ENCODE measurements at places on chromosomes 7 and 10. TPM values are rescaled to one million over a fixed set of nuclear protein-coding genes. Genes with fewer than 3 reads are reported as not detected.

GRCh38 chr7:105874055-105874454, 2.3 kb downstream of the ATXN7L1 start:
- no peak for DNase-seq

- DNase-seq, result no peak
Observed at GRCh38 chr7:140518370-140519006, 39.2 kb upstream of the MKRN1 start.

DNA sequence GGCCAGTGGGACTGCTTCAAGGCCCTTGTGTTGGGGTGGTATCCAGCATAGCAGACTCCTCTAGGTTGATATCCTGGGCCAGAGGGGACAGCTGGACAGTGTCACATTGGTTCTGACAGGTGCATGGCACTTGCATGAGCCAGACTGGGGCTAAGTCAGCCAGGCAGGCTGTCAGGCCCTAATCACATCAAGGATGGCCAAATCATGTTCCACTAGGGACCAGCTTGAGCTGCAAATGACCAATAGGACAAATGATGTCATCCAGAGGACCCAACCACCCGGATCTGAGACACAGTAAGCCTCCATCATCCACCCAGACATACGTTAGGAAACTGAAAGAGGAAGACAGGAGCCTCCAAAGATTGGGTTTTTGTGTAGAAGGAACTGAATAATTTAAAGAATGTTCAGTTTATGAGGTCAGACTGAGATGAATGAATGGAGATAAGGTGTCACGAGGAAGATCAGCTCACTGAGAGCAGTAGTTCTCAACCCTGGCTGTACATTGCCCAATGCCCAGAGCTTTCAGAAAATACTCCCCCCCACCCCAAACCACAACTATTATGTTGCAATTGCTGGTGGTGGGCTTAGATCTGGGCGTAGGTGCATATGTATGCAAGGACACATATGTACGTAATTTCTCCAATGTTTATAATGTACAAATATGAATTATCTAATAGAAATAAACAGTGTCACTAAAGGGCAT, 75.2 kb upstream of the INHBA start:
- DNase-seq, result peak; percentile 6

- DNase-seq, result no peak
Observed at GRCh38 chr10:58570307-58570723, 57.6 kb downstream of the BICC1 start.

GRCh38 chr7:16412274-16413254, 8.8 kb downstream of the CRPPA start:
- peak; percentile 8 for DNase-seq

DNA sequence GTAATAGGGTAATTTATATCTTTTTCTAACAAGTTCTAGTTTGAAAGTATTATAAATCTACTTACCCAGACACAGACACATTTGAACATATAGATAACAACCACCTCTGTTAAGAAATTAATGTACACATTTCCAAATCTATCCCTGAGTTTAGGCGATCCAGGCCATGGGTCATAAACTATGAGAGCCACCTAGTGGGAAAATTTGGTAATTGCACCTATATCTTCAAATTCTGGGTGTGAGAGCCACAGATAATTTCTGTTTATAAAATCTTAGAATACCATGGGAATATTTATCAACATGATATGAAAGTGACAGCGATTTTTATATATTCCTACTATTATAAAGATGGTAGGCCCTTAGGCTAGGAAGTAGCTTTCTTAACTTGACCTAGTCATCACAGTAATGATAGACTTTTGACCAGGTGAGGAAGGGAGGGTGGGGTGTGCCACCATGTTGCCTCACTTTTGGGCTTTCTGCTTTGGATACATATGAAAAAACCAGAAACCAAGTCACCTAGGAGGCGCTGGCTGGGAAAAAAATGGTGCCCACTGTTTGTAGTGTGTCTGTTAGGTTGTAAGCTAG, 8.0 kb upstream of the EPHA1 start:
- DNase-seq, result peak; percentile 79

DNA sequence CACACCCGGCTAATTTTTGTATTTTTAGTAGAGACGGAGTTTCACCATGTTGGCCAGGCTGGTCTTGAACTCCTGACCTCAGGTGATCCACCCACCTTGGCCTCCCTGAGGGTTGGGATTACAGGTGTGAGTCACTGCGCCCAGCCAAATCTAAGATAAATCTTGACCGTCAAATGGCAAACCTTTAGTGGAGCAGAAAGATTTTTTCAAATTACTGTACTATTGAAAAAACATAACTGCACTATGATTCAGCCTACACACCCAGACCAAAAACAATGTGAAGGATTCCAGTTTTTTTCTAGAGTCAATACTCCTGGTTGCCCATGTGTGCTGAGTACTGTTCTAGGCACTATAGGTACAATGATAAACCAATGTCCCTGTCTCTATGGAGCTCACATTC, 33.9 kb upstream of the SVIL start:
- DNase-seq, result no peak

- no peak for DNase-seq
Observed at GRCh38 chr10:128373071-128373749, 247.0 kb upstream of the MKI67 start.

- no peak for DNase-seq
Observed at GRCh38 chr10:43233601-43234430, 33.0 kb downstream of the RASGEF1A start.

- DNase-seq, result peak; percentile 90
Observed at GRCh38 chr7:42232275-42232674, 4.7 kb downstream of the GLI3 start.

DNA sequence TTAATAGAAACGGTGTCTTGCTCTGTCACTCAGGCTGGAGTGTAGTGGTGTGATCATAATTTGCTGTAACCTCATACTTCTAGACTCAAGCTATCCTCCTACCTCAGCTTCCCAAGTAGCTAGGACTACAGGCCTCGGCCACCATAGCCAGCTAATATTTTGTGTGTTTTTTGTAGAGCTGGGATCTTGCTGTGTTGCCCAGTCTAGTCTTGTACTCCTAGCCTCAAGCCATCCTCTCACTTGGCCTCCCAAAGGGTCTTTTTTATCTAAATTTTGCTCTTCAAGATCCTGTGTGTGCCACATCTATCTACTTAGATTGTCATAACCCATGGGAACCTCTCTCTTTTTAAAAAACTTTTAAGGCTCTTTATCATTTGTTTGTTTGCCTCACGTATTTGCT, 50.5 kb downstream of the ANKIB1 start:
- no peak for DNase-seq

- DNase-seq, result no peak
Observed at GRCh38 chr7:84675633-84676034, 481.0 kb upstream of the SEMA3A start.

- DNase-seq, result peak; percentile 56
Observed at GRCh38 chr10:14397066-14397465, 66.3 kb upstream of the FRMD4A start.

- DNase-seq, result no peak
Observed at GRCh38 chr10:22437620-22438588, 92.6 kb downstream of the SPAG6 start.

DNA sequence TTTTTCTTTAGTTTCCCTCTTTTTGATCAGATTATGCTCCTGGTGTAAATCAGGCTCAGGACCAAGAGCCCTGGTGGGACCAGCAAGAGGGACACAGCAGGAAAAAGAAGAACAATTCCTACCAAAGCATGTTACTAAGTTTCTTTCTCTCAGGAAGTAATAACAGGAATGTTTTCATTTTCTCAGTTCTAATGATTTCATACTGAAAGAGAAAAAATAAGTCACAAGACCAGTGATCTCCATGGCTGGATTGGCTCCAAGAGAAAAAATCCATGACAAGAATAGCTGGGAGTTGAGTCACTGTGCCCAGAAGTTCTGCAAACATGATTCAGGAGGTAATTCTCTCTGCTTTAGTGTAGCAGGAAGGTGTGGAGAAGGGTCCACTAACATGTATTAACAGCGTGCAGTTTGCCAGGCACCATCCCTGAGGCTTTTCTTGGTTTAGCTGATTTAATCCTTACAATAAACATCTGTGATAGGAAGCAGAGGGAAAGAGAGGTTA, 23.8 kb upstream of the IFIT2 start:
- peak; percentile 96 for DNase-seq

DNA sequence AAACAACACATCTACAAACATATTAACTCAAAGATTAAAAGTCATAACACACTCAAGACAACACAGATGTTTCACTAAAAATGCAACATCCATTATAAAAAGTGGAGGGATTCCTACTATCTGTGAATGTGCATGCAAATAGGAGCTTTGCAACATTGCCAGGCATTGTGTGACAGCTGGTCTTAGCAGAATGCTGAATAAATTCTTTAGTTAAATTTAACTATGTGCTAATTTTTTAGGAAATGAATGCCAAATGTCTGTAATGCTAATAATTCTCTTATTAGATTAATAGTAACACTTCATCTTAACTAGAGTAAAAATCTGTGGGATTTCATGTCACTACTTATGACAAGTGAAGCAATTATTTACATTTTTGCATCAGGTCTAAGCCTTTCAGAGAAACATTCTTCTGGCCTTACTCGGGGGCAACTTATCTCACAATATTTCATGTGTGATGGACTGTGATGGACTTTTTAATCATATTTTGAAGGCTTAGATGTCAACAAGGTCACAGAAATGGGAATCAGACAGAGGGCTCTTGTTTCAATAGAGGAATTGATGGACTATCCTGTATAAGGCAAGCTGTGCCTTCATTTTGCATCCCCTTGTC, 524.6 kb upstream of the KCND2 start:
- no peak for DNase-seq

DNA sequence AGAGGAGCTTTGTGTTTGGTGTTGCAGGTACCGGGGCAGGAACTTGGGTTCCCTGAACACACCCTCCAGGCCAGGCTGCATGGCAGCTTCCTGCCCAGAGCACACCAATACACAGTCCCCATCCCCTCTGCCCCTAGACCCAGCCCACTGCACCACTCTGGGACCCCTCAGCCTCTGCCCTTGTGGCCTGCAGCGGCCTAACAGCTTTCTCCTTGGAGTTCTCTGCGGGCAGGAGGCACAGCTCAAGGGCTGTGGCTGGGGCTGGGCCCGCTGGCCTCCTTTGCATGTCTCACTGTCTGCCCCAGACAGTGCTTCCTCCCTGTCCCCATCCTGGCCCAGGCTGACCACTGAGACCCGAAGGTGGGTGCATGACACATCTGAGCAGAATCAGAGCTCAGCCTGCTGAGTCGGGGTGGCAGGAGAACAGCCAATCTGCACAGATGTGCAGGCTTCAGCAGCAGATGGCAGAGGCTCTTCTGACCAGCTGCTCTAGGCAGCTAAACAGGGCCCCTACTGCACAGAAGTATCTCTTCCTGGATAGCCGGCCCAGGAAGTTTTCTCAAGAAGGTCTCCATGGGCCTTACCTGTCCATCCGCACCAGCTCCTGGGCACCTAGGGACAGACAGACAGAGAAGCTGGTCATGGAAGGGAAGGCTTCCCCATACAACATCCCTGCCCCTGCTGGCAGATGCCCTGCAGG, 20.8 kb downstream of the VSIR start:
- no peak for DNase-seq

- DNase-seq, result no peak
Observed at GRCh38 chr10:87589645-87590051, 70.0 kb upstream of the PAPSS2 start.

DNA sequence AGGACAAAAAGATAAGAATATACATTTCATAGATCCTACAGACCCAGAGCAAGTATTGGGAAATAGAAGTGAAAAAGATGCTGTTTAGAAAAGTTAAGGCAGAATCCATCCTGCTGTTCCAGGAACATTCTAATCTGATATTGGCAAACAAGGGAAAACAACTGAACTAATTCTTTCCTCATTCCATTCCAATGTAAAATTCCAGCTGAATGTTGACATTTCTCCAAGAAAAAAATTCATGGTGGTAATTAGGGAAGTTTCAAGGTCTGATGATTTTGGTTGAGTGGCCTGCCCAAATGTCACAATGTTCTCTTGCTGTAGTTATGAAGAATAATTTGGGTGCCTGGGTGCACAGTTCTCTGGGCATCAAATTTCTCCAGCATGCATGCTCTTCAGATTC, 15.2 kb downstream of the PIP start:
- no peak for DNase-seq

ANXA8 gene
- 32.5 TPM for total RNA-seq

TRPV6 gene
- 2.6 TPM for total RNA-seq

ABCA13 gene
- 5.5 TPM for total RNA-seq

OR6V1 gene
- total RNA-seq, result 1.7 TPM

ABCB4 gene
- 30.6 TPM for total RNA-seq

HGF gene
- 57.1 TPM for total RNA-seq

MYL10 gene
- not detected for total RNA-seq

NRCAM gene
- 8.9 TPM for total RNA-seq

PUS7 gene
- 19.5 TPM for total RNA-seq
